ENCODE measurements at places on chromosomes 7 and 10.

DNA sequence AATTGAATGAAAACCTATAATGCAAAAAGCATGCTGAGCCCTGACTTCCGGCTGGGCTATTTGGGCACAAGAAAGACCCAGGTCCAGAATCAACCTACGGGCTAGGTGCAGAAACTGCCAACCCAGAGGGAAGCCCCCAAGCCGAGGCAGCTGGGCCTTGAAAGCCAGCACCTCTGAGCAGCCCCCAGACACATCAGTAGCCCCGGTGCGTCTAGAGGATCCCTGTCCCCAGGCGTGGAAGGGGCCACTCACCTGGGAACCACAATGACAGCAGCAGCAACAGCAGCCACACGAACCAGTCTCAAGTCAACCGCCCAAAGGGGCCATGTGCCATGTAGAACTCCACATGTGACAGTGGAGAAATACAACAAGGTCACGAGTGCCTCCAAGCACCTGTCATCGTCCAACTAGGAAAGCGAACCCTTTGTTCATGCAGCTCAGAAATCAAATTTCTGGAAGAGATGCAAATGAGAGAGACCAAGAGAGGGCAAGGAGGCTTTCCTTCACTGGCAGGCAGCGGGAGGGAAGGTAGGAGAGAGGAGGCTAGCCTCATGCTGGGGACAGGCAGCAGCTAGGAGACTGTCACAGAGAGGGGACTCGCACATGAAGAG is 57.5 kb upstream of the CHST15 start:
- DNase-seq, result no peak

GRCh38 chr7:106616708-106617051 is 44.3 kb downstream of the CCDC71L start:
- no peak for DNase-seq

GRCh38 chr7:138025215-138026186 is 23.6 kb upstream of the CREB3L2 start:
- no peak for DNase-seq

GRCh38 chr7:135682191-135682590 is 19.9 kb downstream of the STMP1 start:
- DNase-seq, result no peak

- no peak for DNase-seq
Measured at GRCh38 chr10:93475871-93476270, 6.3 kb downstream of the MYOF start.
